A549 treated with DMSO at 1 μM for 4 hours (cell line): ENCODE measurements at places on chromosomes 12 and 14. TPM values are rescaled to one million over a fixed set of nuclear protein-coding genes. Genes with fewer than 3 reads are reported as not detected.

AKT1 gene
- total RNA-seq = 85.1 to 117 TPM (median 103 TPM) in 5 replicates

RNASE3 gene
- not detected in 5 replicates for total RNA-seq

KLRD1 gene
- total RNA-seq = not detected in 5 replicates

TAS2R20 gene
- 0.10 to 0.12 TPM (median 0.11 TPM) in 3 of 5 replicates, not detected in the others for total RNA-seq
